AG10803 (cell line): ENCODE measurements at places on chromosomes 3 and 15.

- DNase-seq: no peak
Observed at GRCh38 chr3:88225326-88226008, 75.7 kb downstream of the C3orf38 start.

DNA sequence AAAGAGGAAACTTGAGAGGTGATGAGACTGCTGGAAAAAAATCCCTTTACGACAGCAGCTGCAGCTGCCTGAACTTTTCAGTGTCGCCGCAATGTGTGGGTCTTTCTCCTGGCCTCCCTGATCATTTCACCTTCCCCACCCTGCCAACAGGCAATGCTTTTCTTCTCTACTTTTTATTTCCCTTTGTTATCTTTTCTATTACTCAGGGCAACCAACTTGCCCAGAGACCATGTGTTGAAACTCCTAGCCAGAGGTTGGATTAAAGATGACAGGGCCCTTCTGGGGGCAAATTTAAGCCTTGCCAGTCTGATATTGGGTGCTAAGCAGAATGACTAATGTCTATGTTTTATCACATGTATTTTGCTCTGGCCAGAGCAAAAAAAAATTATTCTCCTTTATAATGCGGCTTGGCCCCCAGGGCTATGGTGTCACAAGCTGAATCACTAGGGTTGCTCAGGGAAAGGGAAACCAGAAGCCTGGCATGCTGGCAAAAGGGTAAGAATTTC is 51.5 kb upstream of the CFAP20DC start:
- peak; percentile 7 for DNase-seq

GRCh38 chr3:168040607-168041208 is 55.0 kb downstream of the GOLIM4 start:
- peak; percentile 78 for DNase-seq

- DNase-seq: peak; percentile 76
Observed at GRCh38 chr3:45182915-45183871, 37.0 kb upstream of the CDCP1 start.

GRCh38 chr3:144312702-144313101 is 341.1 kb downstream of the DIPK2A start:
- no peak for DNase-seq

GRCh38 chr3:56684029-56684428 is 964 bp upstream of the TASOR start:
- no peak for DNase-seq

- no peak for DNase-seq
Observed at GRCh38 chr3:195458316-195458717, 15.5 kb upstream of the ACAP2 start.

GRCh38 chr3:161239700-161240099 is 18.6 kb downstream of the NMD3 start:
- DNase-seq: no peak

- no peak for DNase-seq
Observed at GRCh38 chr3:154085799-154086198, 35.4 kb upstream of the ARHGEF26 start.

DNA sequence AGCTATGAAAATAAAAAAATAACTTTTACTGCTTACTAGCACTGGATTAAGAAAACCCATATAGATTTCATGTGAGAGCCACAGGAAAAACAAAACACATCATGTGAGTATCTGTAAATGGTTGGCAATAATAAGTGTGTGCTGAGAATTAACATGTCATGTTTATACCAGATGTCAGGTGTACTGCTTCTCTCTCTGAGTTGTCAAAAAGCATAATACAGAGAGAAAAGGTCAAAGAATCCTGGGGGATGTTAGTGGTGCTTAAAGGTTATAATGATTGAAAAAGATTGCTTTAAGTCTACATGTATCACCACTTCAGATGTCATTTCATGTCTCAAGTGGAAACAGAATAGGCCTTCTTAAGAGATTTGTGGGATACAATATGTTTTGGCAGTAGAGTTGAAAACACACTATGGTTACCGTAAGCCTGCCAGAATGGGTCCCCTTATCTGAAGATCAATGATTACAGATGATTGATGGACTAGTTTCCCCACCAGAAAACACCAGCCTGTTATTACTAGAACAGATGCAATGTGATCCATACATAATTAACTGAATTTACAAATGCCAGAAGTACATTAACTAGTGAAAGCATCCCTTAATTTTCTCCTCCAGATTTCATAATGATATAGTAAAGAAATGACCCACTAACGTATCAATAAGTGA is 204.1 kb downstream of the CNTN3 start:
- no peak for DNase-seq

DNA sequence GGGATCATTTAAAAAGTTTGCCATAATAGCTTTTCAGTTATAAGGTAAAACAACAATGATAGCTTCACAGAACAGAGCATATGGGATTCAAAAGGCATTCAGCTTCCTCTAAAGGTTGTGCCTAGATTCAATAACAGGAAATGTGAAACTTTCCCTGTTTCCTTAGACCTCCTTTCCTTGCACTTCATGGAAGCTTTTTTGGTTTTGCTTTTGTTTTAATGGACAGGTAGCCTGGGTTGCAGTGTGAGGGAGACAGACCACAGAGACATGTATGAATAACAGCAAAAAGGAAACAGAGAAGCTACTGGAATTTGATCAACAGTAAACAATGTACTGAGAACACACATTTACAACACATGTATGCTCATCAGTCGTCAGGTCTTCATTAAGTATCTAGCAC is 2.3 kb upstream of the TNFAIP8L3 start:
- DNase-seq: no peak

DNA sequence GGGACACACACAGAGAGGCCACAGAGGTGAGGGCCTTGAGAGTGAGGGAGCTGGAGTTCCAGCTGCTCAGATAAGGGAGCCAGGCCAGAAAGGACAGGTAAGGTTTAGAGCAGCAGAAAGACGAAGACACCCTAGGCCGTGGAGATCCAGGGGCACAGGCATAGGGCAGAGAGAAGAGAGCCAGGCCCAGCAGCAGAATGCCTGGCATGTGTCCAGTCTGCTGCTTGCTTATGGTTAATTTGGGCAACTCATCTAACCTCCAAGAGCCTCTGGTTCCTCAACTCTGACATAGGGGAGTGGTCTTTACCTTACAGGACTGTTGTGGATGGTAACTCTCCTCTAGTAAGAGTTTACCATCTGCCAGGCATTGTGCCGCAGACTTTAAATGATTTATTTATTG is 35.9 kb downstream of the STARD5 start:
- DNase-seq: no peak

GRCh38 chr3:32391643-32392535 is at the start of gene CMTM7:
CMTM7 (plus strand) TSS chr3:32391853; CDS start chr3:32391907, 54 bp downstream.
- peak; percentile 49 for DNase-seq

DNA sequence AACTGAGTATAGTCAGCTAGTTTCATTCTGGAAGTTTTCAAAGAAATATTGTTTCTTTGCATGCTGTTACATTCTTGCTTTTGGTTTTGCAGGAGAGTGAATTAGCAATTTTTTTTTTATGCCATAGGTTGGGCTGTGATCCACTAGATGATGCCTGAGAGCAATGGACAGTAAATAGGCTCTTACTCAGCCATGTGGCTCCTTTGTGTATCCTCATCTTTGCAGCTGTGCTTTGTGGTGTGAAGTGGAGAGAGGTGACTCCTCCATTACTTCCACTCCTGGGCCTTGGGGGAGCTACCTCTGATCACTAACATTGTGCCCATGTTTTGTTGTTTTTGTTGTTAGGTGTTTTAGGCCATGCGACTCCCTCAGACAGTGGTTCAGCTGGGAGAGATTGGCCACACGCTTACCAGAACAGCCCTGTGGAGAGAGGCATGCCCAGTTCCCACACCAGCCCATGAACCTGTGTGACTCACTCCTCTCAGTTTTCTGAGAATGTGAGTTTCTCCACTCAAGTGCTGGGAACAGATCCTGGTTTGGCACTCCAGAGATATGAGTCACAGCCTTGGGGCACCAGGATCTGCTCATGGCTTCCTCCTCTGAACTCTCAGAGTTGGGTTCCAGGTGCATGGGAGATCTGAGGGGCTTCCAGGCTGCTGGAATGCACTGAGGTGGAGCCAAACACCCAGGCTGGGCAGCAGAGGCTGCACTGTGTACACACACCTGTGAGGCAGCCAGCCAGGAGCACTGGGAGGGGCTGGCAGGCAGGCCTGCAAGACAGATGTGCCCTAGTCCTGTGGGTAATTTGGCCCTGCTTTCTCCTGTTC is 785.3 kb downstream of the ROBO2 start:
- DNase-seq: peak; percentile 55

DNA sequence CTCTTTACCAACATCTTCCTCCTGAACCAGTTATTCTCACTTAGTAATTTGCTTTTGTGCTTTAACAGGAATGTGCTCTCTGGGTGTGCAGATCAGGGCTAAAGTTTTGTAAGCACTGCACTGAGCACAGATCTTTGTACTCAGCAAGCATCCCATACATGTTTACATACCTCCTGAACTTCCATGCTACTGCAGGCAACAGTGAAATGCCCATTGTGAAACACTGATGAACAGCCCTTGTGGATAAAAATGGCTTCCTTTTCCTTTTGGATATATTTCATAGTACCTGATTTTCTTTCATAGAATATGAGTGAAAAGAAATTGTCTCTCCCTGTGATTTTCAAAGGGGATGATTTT is 855.9 kb downstream of the MCTP2 start:
- DNase-seq: peak; percentile 18

DNA sequence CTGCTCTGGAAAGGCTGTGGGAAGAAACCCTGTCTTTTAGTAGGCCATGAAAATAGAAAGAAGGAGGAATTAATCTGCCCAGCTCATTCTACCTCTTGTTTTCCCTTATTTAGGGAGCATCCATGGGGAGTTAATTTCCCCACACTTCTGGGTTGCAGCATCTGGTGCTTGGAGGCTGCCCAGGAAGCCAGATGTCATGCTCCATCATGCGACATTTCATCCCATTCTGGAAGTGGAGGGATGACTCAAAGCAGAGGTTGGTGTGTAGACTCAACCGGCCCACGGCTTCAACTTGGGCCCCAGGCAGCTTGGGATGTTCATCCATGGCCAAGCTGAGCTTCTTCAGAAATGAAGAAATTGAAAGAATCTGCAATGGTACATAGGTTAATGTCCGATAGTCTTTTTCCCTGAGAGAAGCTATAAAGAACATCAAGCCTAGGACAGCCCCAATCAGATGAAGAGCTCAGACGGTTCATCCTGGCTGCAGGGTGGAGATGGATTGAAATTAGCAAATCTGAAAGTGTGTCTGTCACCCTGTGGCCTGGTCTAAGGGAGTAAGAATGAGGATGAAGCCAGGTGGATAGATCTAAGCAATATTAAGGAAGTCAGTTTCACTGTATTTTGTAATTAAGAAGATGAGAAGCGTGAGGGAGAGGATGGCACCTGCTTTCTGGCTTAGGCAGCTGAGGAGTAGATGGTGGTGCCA is 24.5 kb upstream of the PROK2 start:
- DNase-seq: peak; percentile 13

GRCh38 chr15:66456211-66456610 is 41.4 kb downstream of the SNAPC5 start:
- no peak for DNase-seq

GRCh38 chr15:77418966-77419835 is 703 bp downstream of the PEAK1 start:
- peak; percentile 52 for DNase-seq

DNA sequence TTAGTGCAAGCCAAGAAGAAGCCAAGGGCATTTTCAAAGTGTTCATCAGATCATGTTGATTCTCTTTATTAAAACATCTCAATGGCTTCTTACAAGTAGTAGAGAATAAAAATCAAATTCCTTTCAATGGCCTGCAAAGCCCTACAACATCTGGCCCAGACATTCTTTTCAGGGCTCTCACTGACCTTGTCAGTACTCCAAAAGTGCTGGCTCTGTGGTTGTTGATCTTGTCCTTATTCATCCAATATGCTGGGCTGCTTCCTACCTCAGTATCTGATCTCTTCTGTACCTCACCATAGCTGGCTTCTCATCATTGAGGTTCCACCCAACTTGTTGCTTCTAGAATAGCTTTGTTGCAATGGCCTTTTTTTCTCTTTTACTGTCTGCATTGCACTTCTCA is 74.0 kb upstream of the SAMMSON start:
- peak; percentile 8 for DNase-seq

GRCh38 chr15:39270221-39270855 is 310.5 kb upstream of the THBS1 start:
- peak; percentile 54 for DNase-seq

DNA sequence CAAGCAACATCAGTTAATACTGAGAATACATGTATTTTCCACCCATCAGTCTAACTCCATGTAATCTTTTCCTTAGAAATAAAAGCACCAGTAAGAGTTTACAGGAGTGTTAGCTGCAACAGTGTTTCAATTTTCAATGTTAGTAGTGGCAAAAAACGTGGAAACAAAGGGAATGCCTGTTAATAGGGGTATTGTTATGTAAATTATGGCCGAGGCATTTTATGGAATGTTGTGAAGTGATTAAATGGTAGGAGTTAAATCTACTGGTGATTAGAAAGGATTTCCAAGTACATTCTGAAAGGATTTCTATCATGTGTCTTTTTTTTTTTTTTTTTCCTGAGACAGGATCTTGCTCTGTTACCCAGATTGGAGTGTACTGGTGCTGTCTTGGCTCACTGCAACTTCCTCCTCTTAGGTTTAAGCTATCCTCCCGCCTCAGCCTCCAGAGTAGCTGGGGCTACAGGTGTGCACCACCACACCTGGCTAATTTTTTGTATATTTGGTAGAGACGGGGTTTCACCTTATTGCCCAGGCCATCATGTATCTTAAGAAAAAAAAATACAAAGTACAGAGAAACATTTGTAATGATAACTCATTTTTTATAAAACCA is 6.6 kb downstream of the ATP6V1A start:
- DNase-seq: no peak

- DNase-seq: no peak
Observed at GRCh38 chr3:180909369-180910127, 2.9 kb upstream of the FXR1 start.

- DNase-seq: peak; percentile 96
Observed at GRCh38 chr3:187783098-187783497, 37.8 kb upstream of the BCL6 start.

DNA sequence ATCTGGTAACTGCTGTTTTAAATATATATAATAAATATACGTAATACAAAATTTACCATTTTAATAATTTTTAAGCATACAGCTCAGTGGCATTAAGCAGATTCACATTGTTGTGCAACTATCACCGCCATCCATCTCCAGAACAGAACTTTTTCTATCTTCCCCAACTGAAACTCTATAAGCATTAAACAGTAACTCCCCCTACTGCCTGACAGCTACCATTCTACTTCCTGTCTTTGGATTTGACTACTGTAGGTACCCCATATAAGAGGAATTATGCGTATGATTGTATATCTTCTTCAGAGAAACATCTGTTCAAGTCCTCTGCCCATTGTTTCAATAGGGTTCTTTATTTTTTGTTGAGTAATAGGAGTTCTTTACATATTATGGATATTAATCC is 36.8 kb downstream of the EID1 start:
- no peak for DNase-seq

GRCh38 chr3:27385504-27385903 is 16.3 kb upstream of the NEK10 start:
- no peak for DNase-seq

DNA sequence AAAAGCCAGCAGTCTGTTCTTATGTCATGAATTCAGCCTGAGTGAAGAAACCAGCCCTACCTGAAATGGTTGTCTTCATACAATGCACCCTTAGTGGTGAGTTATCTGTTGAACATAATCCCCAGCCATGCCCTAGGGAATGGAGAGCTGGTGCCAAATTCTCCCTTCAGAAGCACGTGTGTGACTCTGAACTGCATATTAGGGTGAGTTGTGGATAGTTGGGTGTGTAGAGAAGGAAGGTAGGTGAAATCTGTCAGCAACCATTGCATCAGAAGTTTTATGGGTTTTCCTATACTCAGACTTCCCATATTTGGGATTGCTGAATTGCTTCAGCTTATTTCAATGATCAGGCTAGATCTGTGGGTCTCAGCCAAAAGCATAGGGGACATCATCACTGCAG is 46.5 kb upstream of the TP63 start:
- no peak for DNase-seq

GRCh38 chr3:73213896-73214295 is 152.4 kb downstream of the EBLN2 start:
- DNase-seq: peak; percentile 93
